NCI-H82 (cell line): ENCODE measurements at places on chromosomes 2 and 18.

- DNase-seq, result no peak
These were observed 44.9 kb upstream of the SNTG2 start for GRCh38 chr2:905833-906140.

DNA sequence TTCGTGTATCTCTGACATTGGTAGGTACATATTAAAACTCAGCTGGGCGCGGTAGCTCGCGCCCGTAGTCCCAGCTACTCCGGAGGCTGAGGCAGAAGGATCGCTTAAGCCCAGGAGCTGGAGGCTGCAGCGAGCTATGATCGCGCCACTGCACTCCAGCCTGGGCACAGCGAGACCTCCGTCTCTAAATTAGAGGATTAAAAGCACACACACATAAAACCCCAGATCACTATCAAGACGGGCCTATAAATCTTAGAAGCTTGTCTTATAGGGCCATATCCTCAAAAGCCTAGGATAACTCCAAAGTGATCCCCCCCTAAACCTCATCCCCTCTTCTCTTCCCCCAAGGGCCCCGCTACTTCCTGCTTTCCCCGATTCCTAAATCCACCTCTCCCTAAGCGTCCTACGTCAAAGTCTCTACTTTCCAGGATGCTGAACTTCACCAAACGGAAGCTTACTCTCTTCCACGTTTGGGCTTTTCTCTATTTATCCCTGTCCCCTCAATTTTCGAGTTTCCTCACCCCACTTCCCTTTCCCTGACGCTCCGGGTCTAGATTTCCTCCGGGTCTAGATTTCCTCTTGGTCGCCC lies 707 bp downstream of the KRCC1 start:
- peak; percentile 70 for DNase-seq

GRCh38 chr2:239229545-239230279 lies 171.1 kb downstream of the HDAC4 start:
- DNase-seq, result no peak

- no peak for DNase-seq
These were observed 109.4 kb downstream of the SPTBN1 start for GRCh38 chr2:54565551-54565950.

- no peak for DNase-seq
These were observed 177.6 kb upstream of the CCDC68 start for GRCh38 chr18:55136864-55137263.

DNA sequence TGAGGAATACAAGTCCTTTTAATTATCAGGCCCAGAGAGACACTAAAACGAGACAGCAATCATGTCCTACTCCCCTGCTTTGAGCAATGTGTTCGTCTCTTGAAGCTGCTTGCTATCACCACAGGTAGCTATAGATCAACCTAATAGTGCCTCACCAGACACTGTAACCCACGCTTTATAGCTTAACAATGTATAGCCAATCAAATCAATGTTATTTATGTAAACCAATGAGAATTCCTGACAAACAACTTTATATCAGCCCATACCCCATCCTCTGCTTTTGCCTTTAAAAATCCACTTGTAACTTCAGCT lies 26.1 kb downstream of the TMEM247 start:
- no peak for DNase-seq

DNA sequence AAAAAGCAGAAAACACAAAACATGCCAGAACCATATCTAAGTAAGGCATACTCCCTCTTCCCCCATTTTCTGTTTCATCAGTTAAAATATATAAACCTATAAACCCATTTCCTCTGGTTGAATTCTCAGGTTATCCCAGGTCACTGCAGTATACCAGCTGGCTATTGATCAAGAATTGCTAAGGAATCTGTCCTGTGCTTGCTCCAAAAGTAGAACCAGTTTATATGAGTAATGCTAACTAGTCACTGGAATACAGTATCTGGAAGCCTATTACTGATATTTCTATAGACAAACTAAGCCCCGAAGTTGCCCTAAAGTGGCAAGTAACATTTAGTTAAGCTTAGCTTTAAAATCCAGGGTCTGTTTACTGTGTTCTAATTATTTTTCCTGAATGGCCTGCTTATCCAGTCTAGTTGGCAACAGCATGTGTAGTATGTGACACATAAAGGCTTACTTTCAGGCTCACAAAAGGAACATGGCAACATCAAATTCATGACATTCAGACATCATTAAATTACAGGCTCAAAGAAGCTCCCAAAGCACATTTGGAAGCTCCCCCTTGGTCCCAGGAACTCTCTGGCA lies 102.9 kb upstream of the ARL5A start:
- no peak for DNase-seq

GRCh38 chr2:111710085-111710484 lies 173.9 kb downstream of the ANAPC1 start:
- no peak for DNase-seq
